Muscle of leg (tissue), 16 donors: ENCODE measurements at places on chromosomes 1 and 21. TPM values are rescaled to one million over a fixed set of nuclear protein-coding genes. Genes with fewer than 3 reads are reported as not detected.

GRCh38 chr1:62110198-62110817 is 84.3 kb upstream of the L1TD1 start:
- no peaks in the 10 kb centered on the region for H3K36me3 ChIP-seq
- no peak overlapping the region for H3K27ac ChIP-seq
- DNase-seq, result no peak
- H3K27me3 ChIP-seq, result no peaks in the 10 kb centered on the region
- no peak overlapping the region for H3K4me3 ChIP-seq
- no peaks in the 10 kb centered on the region for H3K4me1 ChIP-seq

DNA sequence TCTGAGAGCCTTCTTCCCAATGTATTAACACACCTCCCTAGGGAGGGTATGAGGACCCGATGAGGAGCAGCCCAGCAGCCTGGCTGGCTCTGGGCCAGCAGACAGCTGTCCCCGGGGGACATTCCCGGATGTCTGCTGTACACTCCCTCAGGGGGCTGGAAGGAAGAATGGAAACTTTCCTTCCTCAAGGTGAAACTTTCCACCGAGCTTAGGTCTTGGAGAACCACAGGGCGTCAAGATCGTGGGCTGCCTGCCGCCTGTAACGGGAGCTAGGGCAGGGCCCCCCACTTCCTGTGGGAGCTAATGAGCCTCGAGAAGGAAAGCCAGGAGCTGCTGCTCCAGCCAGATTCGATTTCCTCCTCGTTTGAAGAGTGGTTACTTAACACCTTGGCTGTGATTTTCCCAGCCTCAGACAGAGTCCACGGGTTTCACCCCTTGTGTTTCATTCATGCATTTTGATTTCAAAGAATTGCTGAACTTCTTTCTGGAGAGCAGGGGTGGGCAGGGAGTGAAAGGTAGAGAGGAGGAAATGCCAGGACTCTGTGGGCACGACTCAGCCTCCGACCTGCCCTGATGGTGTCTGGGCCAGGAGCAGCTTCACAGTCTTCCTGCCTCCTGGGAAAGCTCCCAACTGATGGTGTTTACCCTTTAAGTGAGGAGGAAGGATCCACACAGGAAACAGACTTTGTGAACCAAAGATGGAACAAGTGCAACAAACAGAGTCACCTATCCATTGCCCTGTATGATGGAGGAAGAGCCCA is 29.7 kb downstream of the UBE2T start:
- H3K4me1 ChIP-seq, result peaks cover 23% of the 10 kb centered on the region
- no peaks in the 10 kb centered on the region for H3K36me3 ChIP-seq
- H3K27ac ChIP-seq, result no peak overlapping the region
- H3K27me3 ChIP-seq, result peaks cover 10% of the 10 kb centered on the region
- peak; percentile 24 for DNase-seq
- H3K4me3 ChIP-seq, result no peak overlapping the region

DNA sequence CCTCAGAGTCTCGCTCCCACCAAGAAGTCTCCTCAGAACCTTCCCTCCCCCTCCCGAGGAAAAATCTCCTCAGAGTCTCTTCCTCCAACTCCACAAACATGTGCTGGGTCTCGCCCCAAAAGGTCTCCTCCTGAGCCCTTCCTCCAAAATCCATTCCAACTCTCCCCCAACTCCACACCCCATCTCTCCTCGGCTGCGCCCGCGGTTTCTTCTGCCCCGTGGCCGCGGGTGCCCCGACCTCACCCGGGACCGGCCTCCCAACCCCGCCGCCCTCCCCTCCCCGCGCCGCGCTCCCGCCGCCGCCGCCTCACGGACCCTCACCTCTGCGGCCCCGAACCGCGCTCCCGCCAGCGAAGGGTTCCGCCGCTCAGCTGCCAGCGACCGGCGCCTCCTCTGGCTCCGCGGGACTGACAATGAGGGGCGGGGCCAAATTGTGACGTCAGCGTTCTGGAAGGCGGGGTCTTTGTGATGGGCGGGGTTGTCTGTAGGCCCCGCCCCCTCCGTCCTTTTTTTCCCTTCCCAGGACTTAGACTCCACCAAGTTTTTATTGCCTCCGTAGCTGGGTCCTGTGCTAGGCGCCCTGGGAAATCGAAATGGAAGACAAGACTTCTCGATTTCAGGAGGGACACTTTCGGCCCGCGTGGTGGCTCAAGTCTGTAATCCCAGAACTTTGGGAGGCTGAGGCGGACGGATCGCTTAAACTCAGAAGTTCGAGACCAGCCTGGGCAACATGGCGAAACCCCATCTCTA is at the start of gene LUZP1:
Gene LUZP1 (minus strand): TSS at position 412 of the 750 bp plus-strand sequence.
- H3K4me1 ChIP-seq, result peaks cover 17% of the 10 kb centered on the region
- no peaks in the 10 kb centered on the region for H3K36me3 ChIP-seq
- DNase-seq, result peak; percentile 91
- no peaks in the 10 kb centered on the region for H3K27me3 ChIP-seq

DNA sequence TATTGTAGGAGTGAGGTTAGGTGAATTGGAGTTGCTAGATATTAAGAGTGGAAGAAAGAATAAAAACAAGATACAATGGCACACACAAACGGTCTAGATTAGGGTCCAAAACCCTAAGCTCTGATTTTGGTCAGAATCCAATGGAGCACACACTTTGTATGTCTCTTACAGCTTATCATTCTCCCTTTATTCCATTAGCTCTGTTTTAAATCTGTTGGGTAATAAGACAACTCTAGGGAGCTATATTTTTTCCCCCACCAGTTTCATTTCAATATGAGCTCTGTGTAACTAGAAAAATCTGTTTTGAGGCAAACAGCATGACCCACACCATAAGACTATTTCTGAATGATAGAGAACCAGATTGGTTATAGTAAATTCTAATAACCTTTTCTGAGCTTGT is 465.6 kb downstream of the ADGRL2 start:
- H3K36me3 ChIP-seq, result no peaks in the 10 kb centered on the region
- no peaks in the 10 kb centered on the region for H3K4me1 ChIP-seq
- H3K27me3 ChIP-seq, result no peaks in the 10 kb centered on the region
- no peak overlapping the region for H3K27ac ChIP-seq
- H3K4me3 ChIP-seq, result no peak overlapping the region
- DNase-seq, result peak; percentile 11

GRCh38 chr1:38326135-38326534 is 279.5 kb upstream of the POU3F1 start:
- H3K27me3 ChIP-seq, result peaks cover 7% of the 10 kb centered on the region
- no peak overlapping the region for H3K4me3 ChIP-seq
- DNase-seq, result peak; percentile 5
- no peak overlapping the region for H3K27ac ChIP-seq

DNA sequence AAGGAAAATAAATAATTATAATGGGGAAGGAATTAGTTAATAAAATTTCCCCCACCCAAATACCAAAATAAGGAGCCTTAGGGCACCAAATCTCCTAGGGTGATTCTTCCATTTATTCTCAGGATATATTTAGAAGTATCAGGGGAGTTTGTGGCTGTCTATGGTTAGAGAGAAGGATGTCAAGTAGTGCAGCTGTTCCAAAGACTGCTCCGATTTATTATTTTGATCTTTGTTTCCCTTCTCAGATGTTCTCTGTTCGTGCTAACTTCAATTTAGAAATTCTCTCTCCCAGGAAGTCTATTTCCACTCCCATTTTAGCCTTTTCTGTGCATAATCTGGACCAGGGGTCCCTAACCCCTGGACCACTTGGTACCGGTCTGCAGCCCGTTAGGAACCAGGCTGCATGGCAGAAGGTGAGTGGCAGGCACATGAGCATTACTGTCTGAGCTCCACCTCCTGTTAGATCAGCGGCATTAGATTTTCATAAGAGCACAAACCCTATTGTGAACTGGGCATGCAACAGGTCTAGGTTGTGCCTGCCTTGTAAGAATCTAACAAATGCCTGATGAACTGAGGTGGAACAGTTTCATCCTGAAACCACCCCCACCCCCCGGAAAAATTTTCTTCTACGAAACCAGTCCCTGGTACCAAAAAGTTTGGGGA is 9.3 kb upstream of the MAST2 start:
- DNase-seq, result no peak
- H3K27me3 ChIP-seq, result no peaks in the 10 kb centered on the region
- H3K36me3 ChIP-seq, result no peaks in the 10 kb centered on the region
- H3K4me3 ChIP-seq, result peak overlapping the region; percentile 15
- H3K4me1 ChIP-seq, result peaks cover 2% of the 10 kb centered on the region
- peak overlapping the region; percentile 14 for H3K27ac ChIP-seq

GRCh38 chr1:161182214-161182613 is 4.9 kb upstream of the B4GALT3 start:
- no peaks in the 10 kb centered on the region for H3K36me3 ChIP-seq
- DNase-seq, result no peak
- H3K27ac ChIP-seq, result no peak overlapping the region
- no peak overlapping the region for H3K4me3 ChIP-seq
- no peaks in the 10 kb centered on the region for H3K27me3 ChIP-seq

DNA sequence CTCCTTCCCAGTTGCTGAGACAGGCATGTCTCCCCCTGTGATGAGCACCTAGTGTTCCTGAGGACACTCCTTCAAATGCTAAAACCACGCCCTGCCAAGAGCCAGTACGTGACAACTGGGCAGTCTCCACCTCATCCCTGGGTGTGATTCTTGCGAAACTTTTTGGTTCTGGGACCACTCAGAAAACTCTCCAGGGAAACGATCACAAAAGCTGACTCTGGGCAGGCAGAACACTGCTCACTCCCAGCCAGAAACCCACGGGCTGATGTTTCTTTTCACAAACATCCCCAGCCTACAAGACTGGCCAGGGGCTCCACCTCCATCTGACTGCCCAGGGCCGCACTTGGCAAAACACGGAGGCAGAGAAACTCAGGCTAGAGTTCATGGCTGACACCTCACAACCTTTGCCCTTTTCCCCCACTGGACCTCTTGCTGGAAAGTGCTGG is 24.4 kb downstream of the DHRS3 start:
- H3K4me3 ChIP-seq, result no peak overlapping the region
- peaks cover 6% of the 10 kb centered on the region for H3K36me3 ChIP-seq
- H3K27me3 ChIP-seq, result peaks cover 14% of the 10 kb centered on the region
- no peak overlapping the region for H3K27ac ChIP-seq

GRCh38 chr1:110750562-110750961 is 75.8 kb upstream of the KCNA3 start:
- no peaks in the 10 kb centered on the region for H3K36me3 ChIP-seq
- H3K4me1 ChIP-seq, result no peaks in the 10 kb centered on the region
- H3K27me3 ChIP-seq, result no peaks in the 10 kb centered on the region
- DNase-seq, result no peak

GRCh38 chr1:29664711-29665110 is 428.4 kb downstream of the PTPRU start:
- H3K27ac ChIP-seq, result no peak overlapping the region
- H3K4me1 ChIP-seq, result no peaks in the 10 kb centered on the region
- no peak for DNase-seq
- H3K27me3 ChIP-seq, result no peaks in the 10 kb centered on the region
- no peaks in the 10 kb centered on the region for H3K36me3 ChIP-seq

DNA sequence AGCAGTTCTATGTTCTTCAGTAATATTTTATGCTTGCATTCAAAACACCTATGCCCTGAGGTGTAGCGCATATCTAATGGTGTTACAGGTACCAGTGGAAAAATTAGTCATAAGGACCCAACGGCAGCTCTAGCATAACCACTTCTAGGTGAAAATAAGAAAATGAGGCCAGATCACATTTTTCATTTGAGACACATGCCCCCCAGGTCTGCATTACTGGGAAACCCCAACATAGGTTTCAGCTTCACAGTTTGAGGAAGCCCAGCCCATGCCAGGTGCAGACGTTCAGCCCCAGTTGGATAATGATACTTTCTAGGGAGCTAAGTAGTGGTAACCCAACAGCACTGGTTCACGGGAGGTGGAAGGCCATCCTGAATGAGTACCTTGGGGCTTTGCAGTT is 129.8 kb downstream of the CNIH3 start:
- no peak overlapping the region for H3K27ac ChIP-seq
- H3K36me3 ChIP-seq, result no peaks in the 10 kb centered on the region
- DNase-seq, result no peak
- H3K27me3 ChIP-seq, result peaks cover 2% of the 10 kb centered on the region
- H3K4me1 ChIP-seq, result peaks cover 13% of the 10 kb centered on the region

- no peak overlapping the region for H3K4me3 ChIP-seq
Observed at GRCh38 chr1:40956407-40956806, 23.1 kb upstream of the CTPS1 start.

DNA sequence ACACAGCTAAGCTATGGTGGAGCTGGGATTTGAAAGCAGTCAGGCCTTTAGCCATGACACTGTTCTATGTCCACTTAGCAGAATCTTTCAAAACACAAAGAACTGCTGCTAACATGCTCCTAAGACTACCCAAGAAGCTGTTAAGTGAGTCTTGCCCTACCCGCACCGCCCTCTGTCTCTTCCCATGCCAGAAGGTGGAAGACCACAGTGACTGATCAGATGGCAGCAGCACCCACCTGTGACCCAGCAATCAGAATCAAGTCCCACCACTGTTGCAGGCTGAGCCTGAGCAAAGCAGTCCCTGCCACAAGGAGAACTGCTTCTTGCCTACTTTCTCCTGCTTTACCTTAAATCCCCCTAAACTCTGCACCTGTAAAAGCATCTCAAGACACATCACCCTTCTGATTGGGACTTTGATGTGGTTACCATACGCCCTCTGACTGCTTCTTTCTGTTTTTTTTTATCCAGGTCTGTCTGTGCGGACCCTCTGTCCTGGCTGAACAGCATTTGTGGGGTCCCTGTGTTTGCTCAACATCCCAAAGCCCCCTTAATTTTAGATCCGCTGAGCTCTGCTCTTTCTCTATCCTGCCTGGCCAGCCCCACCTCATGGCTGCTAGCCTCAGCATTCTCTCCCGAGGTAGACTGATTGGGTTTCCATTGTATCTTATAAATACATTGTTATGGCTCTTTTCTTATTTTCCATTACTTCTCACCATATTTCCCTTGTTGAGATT is 16.0 kb downstream of the IRF2BP2 start:
- H3K27me3 ChIP-seq, result no peaks in the 10 kb centered on the region
- H3K36me3 ChIP-seq, result no peaks in the 10 kb centered on the region
- DNase-seq, result no peak
- H3K27ac ChIP-seq, result no peak overlapping the region

The ADORA1 gene
- total RNA-seq, result 2.0 TPM

The SPRR4 gene
- not detected for total RNA-seq

The OR10Z1 gene
- total RNA-seq, result not detected

The MTARC2 gene
- total RNA-seq, result 7.0 TPM

The IFI44L gene
- 2.6 TPM for total RNA-seq

The LCE2A gene
- not detected for total RNA-seq
